Adrenal gland (tissue), 19 donors: ENCODE measurements at places on chromosomes 12 and 14. TPM values are rescaled to one million over a fixed set of nuclear protein-coding genes. Genes with fewer than 3 reads are reported as not detected.

IAPP gene
- polyA plus RNA-seq, result 0.20 TPM

HELB gene
- 0.40 TPM for polyA plus RNA-seq

KRT73 gene
- not detected for polyA plus RNA-seq

DYRK4 gene
- 123 TPM for polyA plus RNA-seq

POTEM gene
- not detected for polyA plus RNA-seq

GLIPR1L1 gene
- not detected for polyA plus RNA-seq

COPZ1 gene
- 54.7 TPM for polyA plus RNA-seq

RIPK3 gene
- 1.5 TPM for polyA plus RNA-seq

KCNK10 gene
- polyA plus RNA-seq, result 0.05 TPM

OTX2 gene
- polyA plus RNA-seq, result not detected

SMCO2 gene
- polyA plus RNA-seq, result not detected

TMEM132D gene
- 0.18 TPM for polyA plus RNA-seq

ADAM20 gene
- not detected for polyA plus RNA-seq

WDHD1 gene
- 0.64 TPM for polyA plus RNA-seq

LGMN gene
- 93.4 TPM for polyA plus RNA-seq

TSPAN11 gene
- 1.2 TPM for polyA plus RNA-seq

RFX4 gene
- 0.08 TPM for polyA plus RNA-seq

KRT78 gene
- polyA plus RNA-seq, result not detected

NOS1 gene
- 0.26 TPM for polyA plus RNA-seq

PROX2 gene
- 0.08 TPM for polyA plus RNA-seq

PUS1 gene
- 56.0 TPM for polyA plus RNA-seq

SIX6 gene
- not detected for polyA plus RNA-seq

ZFHX2 gene
- polyA plus RNA-seq, result 2.5 TPM

PTPRB gene
- polyA plus RNA-seq, result 8.0 TPM

KLRD1 gene
- polyA plus RNA-seq, result 0.10 TPM

ACRBP gene
- polyA plus RNA-seq, result 0.91 TPM

CPNE6 gene
- 0.22 TPM for polyA plus RNA-seq

CD163L1 gene
- 3.2 TPM for polyA plus RNA-seq

NEUROD4 gene
- polyA plus RNA-seq, result 0.17 TPM

PLEKHD1 gene
- polyA plus RNA-seq, result 0.04 TPM

TAS2R30 gene
- polyA plus RNA-seq, result 0.64 TPM

IRAK3 gene
- 6.4 TPM for polyA plus RNA-seq

ADAMTS20 gene
- polyA plus RNA-seq, result not detected

TBK1 gene
- polyA plus RNA-seq, result 18.6 TPM

CSRP2 gene
- 19.5 TPM for polyA plus RNA-seq

SLC17A8 gene
- 0.09 TPM for polyA plus RNA-seq

FGFR1OP2 gene
- polyA plus RNA-seq, result 66.7 TPM

KRT5 gene
- 0.56 TPM for polyA plus RNA-seq
